ENCODE measurements at places on chromosomes 1 and 21.

- DNase-seq = no peak
These were observed 244.7 kb downstream of the SDCCAG8 start for GRCh38 chr1:243500512-243500911.

DNA sequence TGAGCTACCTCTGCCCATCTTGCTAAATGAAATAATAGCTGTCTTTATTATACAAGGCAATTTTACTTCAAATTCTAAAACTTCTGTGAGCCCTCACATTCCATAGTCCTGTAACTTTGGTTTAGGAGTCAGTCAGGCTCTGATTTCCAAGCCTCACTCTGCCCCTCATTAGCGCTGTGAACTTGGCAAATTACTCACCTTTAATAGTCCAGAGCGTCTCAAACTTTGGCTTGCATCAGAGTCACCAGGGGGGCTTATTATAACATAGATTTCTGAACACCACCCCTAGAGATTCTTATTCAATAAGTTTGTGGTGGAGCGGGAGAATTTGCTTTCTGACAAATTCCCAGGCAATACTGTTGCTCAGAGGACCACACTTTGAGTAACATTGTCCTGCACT is 126.2 kb upstream of the FGGY start:
- no peak for DNase-seq

GRCh38 chr1:182720463-182720862 is 36.1 kb upstream of the RGS8 start:
- no peak for DNase-seq

DNA sequence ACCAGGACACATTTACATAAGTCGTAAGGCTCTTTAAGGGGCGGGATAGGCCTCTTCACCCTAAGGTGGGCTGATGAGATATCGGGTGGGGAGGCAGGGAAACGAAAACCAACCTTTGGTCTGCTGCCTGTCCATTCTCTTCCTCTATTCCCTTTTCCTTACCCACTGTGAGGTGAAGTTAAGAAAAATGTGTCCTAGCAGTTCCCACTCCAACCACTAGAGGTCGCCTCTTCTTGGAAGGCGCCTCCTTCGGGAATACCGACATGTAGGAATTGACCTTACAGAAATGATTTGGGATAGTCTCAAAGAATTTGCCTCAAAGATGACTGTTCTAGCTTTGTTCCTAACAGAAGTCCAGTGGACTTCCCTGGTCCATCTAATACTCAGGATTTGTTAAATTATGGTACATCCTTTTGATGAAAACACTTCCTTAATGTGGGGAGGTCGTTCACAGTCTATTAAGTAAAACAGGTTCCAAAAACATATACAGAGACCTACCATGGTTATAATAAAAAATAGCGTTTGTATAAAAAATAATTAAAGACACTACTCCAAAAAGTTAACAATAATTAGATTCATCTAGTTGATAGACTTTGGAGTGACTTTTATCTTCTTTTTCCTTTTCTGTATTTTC is 14.1 kb downstream of the AZIN2 start:
- no peak for DNase-seq

DNA sequence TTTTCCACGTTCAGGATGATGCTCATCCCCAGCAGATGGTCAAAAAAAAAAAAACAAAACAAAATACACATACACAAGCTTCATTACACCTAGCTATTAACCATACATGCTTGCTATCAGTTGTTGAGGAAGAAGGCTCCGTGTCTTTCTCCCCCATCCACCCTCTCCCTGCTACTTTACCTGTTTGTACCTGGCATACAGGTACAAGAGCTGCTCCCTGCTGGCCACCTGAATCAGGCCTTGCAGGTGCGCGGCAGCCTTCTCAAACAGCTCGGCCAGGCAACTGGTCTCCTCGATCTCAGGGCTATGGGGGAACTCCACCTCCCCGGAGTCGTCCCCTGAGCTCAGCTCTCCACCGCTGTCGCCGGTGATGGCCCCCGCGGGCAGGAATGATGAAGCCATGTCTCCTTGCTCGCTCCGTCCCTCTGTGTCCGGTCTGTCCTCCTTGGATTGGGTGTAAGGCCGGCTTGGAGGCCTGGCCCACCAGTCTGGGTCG is 464 bp downstream of the ACBD6 start:
- DNase-seq = no peak

- DNase-seq = no peak
These were observed 9.5 kb downstream of the JAK1 start for GRCh38 chr1:64956733-64957441.

DNA sequence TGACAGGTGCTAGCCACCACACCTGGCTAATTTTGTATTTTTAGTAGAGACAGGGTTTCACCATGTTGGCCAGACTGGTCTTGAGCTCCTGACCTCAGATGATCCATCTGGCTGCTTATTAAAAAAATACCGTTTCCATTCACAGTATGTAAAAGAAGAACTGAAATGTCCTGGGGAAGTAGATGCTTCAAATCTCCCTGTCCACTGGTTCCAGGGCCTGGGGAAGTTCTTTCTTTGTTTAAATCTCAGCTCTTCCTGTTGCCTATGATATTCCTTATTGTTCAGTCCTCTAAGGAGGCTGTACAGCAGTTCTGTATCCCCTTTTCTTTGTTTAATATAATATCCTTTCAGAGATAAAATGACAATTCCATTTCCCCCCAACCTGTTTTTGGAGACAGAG is 47.4 kb downstream of the ZMYM1 start:
- no peak for DNase-seq

GRCh38 chr1:61055110-61055614 is 27.2 kb upstream of the NFIA start:
- DNase-seq = no peak
